HepG2 (cell line): ENCODE measurements at places on chromosomes 12 and 14.

DNA sequence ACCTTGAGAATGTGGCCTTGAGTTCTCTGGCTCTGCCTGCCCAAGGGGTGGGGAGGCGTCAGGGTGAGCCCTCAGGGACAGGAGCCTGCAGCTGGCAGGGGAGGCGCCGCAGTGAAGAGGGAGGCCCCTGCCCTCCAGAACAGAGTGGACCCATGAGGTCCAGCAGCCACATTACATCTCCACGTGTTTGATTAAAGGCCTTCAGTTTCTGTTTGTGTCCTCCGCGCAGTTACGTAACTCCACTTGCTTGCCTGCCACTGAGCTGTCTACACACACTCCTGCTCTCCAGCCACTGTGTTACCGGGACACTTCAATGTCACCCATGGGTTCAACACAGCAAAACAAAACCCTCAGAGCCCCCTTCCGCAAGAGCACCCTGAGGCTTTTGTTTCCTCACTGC, 70.4 kb downstream of the CHGA start:
- DNase-seq, result peak; percentile 77

DNA sequence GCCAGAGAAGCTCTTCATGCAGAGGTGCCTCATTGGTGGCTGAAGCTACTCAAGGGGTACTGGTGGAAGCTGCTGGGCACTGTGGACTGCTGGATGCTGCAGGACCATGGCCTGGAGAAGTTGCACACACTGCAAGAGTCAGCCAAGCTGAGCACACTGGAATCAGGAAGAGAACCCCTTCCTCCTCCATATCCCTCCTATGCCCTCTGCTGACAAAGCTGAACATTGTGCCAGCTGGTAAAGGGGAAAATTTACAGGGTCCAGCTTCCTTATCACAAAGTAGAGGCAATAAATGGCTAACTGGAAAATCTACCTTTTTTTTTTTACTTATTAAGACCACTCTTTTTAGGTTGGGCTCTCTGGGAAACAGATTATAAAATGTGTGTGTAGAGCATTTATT, 6.5 kb downstream of the CCDC175 start:
- no peak for DNase-seq

DNA sequence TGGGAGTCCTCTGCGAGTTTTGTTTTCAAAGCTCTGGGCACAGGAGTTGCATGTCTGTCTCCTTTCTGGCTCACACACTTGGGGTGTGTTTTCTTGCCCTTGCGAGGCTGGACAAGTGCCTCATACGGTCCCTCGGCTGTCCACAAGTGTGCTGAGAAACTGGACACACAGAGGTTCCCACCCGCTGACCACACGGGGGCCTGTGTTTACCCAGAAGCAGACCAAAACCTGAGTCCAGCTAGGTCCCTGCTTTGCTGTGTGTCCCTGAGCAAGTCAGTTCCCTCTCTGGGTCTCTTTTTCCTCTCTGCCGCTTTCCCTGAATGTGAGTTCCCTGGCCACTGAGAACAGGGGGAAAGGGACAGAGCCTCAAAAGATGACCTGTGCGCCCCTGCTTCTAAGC, 678 bp upstream of the OAS2 start:
- DNase-seq, result no peak

- DNase-seq, result no peak
These were observed 135.1 kb downstream of the ETNK1 start for GRCh38 chr12:22759769-22760674.

GRCh38 chr12:75792687-75793086, 238.9 kb downstream of the PHLDA1 start:
- DNase-seq, result no peak

DNA sequence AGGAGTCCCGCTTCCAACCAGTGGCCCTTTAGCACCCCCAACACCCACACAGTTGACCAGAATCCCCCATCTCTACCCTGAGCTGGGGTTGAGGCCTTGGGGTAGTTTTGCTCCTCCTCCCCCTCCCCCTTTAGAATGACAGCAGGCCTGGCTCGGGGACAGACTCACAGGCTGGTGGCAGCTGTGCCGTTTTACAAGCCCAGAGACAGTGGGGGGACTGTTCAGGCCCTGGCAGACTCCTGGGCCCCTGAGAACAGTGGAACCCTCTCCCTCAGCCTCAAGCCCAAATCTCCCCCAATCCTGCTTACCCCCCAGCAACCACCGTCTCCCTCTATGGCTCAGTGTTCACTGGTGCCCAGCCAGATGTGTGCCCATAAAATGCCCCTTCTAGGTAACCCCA, 10.1 kb downstream of the TMEM119 start:
- DNase-seq, result no peak

- DNase-seq, result no peak
These were observed 25.3 kb downstream of the HRK start for GRCh38 chr12:116855744-116856470.

GRCh38 chr14:29608861-29609260, 318.8 kb downstream of the PRKD1 start:
- DNase-seq, result no peak
